ENCODE measurements at places on chromosomes 1 and 21.
A peak's percentile ranks its signal among the peaks of the same experiment; 100 is the strongest.

GRCh38 chr1:38053416-38054091, 7.0 kb upstream of the POU3F1 start:
- H3K4me1 ChIP-seq = peaks cover 5% of the 10 kb centered on the region
- H3K27me3 ChIP-seq = peaks cover 14% of the 10 kb centered on the region
- DNase-seq = no peak
- H3K36me3 ChIP-seq = no peaks in the 10 kb centered on the region

DNA sequence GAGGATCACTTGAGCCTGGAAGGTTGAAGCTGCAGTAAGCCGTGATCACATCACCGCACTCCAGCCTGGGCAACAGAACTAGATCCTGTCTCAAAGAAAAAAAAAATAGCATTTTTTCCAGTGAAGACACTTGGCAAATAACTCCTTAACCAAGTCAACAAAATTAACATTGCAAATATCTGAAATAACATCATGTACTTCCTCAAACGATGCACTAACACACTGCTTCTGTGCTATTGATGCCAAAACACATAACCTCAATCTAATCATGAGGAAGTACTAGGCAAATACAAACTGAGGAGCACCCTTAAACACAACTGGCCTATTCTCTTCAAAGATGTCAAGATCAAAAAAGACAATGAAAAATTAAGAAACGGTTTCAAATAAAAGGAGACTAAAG, 32.3 kb downstream of the PABPC4 start:
- DNase-seq = no peak
- no peaks in the 10 kb centered on the region for H3K4me1 ChIP-seq
- no peak overlapping the region for H3K27ac ChIP-seq

DNA sequence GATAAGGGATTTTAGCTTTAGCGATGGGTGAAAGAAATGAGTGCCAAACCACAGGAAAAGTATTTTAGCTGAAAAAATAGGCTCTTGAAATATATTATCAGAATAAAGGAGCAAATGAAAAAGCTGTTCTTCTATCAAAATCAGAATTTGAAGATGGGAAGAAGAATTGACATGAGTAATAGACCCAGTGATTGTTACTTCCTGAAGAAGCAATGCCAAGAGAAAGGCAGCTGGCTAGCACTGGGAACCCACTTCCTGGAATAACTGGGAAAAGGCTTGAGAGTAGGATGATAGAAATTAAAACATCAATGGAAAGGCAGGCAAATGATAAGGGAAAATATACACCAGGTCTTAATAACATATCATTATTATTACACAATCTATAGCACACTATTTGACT, 29.9 kb upstream of the LYPLAL1 start:
- H3K4me3 ChIP-seq = no peak overlapping the region
- no peaks in the 10 kb centered on the region for H3K4me1 ChIP-seq
- H3K27ac ChIP-seq = no peak overlapping the region
- H3K27me3 ChIP-seq = no peaks in the 10 kb centered on the region

DNA sequence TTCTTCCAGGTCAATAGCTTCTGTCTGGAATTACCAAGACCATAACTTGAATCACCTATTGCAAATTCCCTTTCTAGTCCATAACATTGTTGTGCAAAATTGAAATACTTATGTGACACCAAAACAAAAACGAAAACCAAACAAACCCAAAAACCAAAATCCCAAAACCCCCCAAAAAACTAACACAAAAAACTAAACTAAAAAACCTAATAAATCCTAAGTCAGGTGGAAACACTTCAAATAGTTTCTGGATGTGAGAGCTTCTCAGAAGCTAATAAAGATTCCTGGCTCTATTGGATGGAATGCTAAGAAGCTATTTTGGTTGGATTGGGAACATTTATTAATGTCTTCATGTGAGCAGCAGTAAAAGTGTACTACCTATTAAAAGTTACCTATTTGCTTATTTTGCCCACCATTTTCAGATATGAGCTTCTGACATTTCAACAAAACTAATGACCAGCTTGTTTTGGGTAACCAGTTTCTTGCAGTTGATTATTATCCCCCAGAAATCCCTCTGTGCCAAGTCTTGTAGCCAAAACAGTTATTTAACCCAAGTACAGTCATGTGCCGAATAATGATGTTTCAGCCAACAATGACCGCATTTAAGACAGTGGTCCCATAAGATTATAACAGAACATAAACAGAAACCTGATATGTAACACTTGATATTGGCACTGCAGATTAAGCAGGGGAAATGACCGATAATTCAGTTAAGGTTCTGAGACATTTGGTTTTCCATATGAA, 76.4 kb downstream of the LTN1 start:
- no peaks in the 10 kb centered on the region for H3K36me3 ChIP-seq
- no peak for DNase-seq
- no peak overlapping the region for H3K27ac ChIP-seq
- H3K4me1 ChIP-seq = no peaks in the 10 kb centered on the region

DNA sequence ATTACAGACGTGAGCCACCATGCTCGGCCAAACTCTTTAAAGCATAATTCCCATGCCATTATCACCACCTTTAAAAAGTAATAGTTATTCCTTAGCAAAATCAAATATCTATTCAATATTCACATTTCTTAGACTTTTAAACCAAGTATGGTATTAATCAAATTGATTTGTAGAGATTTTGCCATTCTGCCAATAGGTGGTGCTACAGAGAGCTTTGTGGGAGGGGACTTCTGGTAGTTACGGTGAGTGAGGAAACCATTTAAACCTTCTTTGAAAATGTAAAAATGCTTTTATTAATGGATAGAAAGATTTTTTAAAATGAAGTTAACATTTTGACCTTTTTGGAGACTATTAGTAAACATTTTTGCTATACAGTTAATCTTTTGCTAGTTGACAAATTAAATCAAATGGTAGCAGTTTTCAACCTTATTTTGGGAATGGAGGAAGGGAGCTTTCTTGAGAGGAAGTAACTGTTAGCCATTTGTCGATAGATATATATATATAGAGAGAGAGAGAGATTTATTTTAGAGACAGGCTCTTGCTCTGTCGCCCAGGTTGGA, 19.3 kb downstream of the IARS2 start:
- no peak overlapping the region for H3K4me3 ChIP-seq
- H3K4me1 ChIP-seq = peaks cover 5% of the 10 kb centered on the region
- no peaks in the 10 kb centered on the region for H3K27me3 ChIP-seq
- H3K27ac ChIP-seq = no peak overlapping the region

DNA sequence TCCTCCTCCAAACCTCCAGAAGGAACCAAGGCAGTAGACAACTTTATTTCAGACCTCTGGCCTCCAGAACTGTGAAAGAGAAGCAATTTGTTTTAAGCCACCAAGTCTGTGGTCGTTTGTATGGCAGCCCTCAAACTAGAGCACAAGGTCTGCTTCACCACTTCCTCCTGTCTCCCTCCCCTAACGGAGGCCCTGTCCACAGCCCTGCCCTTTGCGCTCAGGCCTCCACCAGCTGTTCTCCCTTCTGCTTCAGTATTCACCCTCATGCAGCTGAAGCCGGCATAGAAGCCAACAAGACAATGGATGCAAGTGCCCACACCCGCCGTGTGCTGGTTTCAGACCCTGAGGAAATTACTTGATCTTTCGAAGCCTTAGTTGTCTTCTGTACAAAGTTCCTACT, 364.1 kb downstream of the HHAT start:
- H3K4me3 ChIP-seq = no peak overlapping the region
- peaks cover 17% of the 10 kb centered on the region for H3K4me1 ChIP-seq
- H3K27me3 ChIP-seq = no peaks in the 10 kb centered on the region
- no peak for DNase-seq

- H3K4me1 ChIP-seq = no peaks in the 10 kb centered on the region
- H3K4me3 ChIP-seq = no peak overlapping the region
- no peak for DNase-seq
- no peaks in the 10 kb centered on the region for H3K36me3 ChIP-seq
- H3K27ac ChIP-seq = no peak overlapping the region
Observed at GRCh38 chr1:199152676-199153075, 513.8 kb downstream of the PTPRC start.

DNA sequence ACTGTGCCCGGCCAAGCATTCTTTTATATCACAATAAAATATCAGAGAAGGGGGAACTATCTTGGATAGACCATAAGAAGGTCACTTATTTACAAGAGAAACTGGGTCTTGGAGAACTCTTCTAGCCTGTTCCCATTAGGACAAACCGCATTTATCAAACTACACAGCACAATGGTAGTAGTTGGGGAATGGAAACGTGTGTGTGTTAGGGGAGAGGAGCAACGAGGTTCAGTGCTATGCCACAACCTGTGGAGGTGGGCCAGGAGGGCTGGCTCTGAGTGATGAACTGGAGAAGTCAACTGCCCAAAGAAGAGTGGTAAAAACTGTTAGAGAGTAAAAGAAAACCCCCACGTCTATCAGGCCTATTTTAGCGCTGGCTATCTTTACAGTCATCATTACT, 1.6 kb downstream of the DONSON start:
- peaks cover 20% of the 10 kb centered on the region for H3K36me3 ChIP-seq
- DNase-seq = no peak
- no peaks in the 10 kb centered on the region for H3K27me3 ChIP-seq

- H3K36me3 ChIP-seq = no peaks in the 10 kb centered on the region
- H3K4me1 ChIP-seq = peaks cover 3% of the 10 kb centered on the region
- peak; percentile 15 for DNase-seq
- H3K4me3 ChIP-seq = no peak overlapping the region
- H3K27me3 ChIP-seq = no peaks in the 10 kb centered on the region
- no peak overlapping the region for H3K27ac ChIP-seq
Observed at GRCh38 chr1:210684466-210685294, 356.0 kb downstream of the HHAT start.

DNA sequence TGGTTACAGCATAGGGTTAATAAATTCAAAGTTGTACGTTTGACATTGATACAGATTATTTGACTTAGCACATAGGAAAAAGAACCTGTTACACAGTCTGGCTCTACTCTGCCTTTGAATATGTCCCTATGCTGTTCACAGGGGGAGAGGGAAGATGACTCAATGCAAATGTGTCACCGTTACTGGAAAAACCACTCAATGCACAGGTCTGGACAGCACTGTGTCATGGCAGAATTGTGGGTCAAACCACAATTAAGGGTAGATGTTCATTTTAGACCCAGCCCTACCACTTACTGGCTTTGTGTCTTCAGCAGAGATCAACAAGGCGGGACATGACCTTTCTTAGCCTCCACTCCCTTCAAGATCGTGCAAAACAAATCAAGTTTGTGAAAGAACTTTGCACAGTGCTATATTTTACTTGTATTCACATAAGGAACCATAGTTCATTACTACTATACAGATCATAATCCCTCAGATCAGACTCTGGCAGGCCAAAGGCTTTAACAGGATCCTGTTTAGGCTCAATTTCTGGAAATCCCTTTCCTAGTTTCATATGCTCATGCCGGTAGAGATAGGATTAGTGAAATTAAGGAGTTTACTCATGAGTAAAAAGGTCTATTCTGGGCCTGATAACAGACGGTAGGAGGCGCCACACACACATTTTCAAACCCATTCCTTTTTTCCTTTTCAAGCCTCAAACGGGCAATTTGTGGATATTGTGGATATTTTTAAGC, 22.1 kb downstream of the EIF2D start:
- peak overlapping the region; percentile 100 for H3K27ac ChIP-seq
- H3K4me3 ChIP-seq = peak overlapping the region; percentile 52

GRCh38 chr1:85555867-85556573, 24.5 kb upstream of the CCN1 start:
- no peak overlapping the region for H3K4me3 ChIP-seq
- no peak overlapping the region for H3K27ac ChIP-seq
- DNase-seq = no peak
- peaks cover 4% of the 10 kb centered on the region for H3K27me3 ChIP-seq

DNA sequence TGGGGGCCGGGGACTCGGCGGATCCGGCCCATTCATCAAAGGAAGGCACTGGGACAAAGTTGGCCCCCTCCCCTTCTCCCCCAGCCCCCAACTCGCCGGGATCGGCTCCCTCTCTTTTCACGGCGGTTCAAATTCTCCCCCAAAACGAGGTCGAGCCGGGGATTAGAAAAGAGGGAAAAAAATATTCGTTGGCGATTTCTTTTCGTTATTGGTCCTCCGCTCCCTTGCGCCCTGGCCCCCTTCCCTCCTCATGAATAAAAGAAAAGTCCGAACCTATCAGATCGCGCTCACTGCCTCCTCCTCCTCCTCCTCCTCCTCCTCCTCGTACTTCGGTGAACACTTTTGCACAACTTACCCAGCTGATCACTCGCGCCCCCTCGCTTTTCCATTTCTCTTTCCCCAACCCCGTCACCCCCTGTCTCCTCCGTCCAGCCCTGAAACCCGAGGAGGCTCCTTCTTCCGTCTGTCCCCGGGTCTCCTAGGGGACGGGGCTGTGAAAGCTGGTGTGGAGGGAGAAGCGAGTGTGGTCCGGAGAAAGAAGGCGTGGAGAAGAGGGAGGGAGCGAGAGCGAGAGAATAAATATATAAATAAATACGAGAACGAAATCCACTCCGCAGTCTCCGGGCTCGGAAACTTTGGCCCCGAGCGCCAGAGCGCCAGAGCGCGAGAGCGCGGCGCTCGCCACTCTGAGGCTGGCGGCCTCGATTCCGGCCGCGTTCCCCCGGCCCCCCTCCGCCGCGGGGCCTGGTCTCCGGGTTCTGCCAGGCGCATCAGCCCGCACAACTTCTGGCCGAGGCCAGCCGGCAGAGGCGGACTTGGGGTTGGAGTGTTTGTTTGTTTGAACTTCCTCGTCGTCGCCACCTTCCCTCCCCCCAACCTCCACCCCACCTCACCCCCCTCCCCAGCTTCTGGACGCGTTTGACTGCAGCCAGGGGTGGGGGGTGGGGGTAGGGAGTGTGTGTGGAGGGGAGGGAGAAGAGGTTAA, at the start of gene PAX7:
Gene PAX7, plus strand, starts transcription at position 336 of the 985 bp plus-strand sequence. CDS start 758 bp downstream, outside the sequence.
- peaks cover 70% of the 10 kb centered on the region for H3K27me3 ChIP-seq
- H3K4me3 ChIP-seq = no peak within 1 kb of the TSS
- no peaks in the 10 kb centered on the region for H3K36me3 ChIP-seq
- H3K27ac ChIP-seq = no peak within 1 kb of the TSS
- no peak for DNase-seq
- peaks cover 31% of the 10 kb centered on the region for H3K4me1 ChIP-seq

GRCh38 chr1:117162816-117163215, 41.3 kb upstream of the TRIM45 start:
- H3K27me3 ChIP-seq = peaks cover 5% of the 10 kb centered on the region
- no peak for DNase-seq
- no peaks in the 10 kb centered on the region for H3K4me1 ChIP-seq
- H3K4me3 ChIP-seq = no peak overlapping the region
- no peak overlapping the region for H3K27ac ChIP-seq

DNA sequence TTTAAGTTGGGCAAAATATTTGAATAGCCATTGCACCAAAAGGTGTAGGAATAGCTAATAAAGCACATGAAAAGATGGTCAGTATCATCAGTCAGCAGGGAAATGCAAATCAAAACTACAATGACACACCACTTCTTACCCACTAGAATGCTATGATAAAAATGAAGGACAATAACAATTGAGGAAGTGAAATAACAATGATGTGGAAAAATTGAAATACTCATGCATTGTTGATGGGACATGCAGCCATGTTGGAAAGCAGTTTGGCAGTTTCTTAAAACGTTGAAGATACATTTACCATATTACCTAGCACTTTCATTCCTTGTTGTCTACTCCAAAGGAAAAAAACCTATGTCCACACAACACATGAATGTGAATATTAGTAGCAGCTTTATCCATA, 28.4 kb downstream of the HSD3B1 start:
- no peaks in the 10 kb centered on the region for H3K4me1 ChIP-seq
- peaks cover 17% of the 10 kb centered on the region for H3K27me3 ChIP-seq
- no peak overlapping the region for H3K4me3 ChIP-seq
- no peaks in the 10 kb centered on the region for H3K36me3 ChIP-seq
- peak overlapping the region; percentile 26 for H3K27ac ChIP-seq
- DNase-seq = no peak
